CD4-positive, alpha-beta T cell treated with Interleukin-6 for 4 hours (primary cell): ENCODE measurements at places on chromosomes 2 and 18.
A peak's percentile ranks its signal among the peaks of the same experiment; 100 is the strongest.

GRCh38 chr2:19540739-19541525 lies 182.5 kb upstream of the OSR1 start:
- DNase-seq = no peak

GRCh38 chr2:166494140-166494624 lies at the start of gene SCN7A:
TSS of gene SCN7A (minus strand) at chr2:166494249. CDS start at chr2:166477696, 16,553 bp downstream.
- no peak for DNase-seq

GRCh38 chr2:237922641-237923361 lies 44.0 kb upstream of the UBE2F start:
- DNase-seq = peak; percentile 59

GRCh38 chr2:207660994-207661393 lies 35.8 kb upstream of the METTL21A start:
- DNase-seq = no peak

DNA sequence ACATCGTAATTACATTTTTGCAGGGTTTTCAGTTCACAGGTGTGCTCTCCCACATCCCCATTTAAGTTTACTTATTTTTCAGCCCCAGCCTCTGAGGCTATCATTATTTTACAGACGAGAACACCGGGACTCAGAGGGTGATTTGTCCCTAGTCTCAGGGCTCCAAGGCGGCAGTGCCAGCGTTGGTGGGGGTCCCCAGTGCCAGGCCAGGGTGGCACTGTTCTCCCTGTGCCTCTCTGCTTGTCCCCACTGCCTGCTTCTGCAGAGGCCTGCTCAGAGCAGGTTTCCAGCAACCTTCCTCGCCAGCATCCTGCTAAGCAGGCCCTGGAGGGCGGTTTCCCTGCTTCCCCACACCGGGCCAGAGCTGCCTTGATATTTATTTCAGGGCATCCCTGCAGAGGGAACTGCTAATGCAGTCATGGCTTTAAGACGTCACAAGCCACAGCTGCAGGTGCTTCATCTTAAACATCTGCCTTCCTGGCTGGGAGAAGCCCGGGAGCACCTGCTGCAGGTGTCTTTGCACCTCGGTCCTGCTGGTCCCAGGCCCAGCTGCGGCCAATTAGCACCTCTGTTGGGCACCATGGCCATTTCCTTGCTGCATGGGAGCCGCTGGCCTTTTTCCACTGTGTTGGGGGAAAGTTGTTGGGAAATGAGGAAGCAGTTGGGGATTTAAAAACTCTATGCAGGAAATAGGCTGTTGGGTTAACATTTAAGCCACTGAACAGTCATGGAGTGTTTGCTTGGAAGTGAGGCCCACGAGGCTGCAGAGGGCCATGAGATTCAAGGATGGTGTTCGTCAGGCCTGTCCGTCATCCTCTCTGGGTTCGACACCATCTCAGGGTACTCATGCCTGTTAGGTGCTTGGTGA lies 22.8 kb downstream of the HPCAL1 start:
- DNase-seq = no peak

GRCh38 chr2:28642796-28643195 lies 108.8 kb upstream of the PPP1CB start:
- DNase-seq = no peak

GRCh38 chr2:224836263-224836662 lies 120.1 kb upstream of the CCDC195 start:
- DNase-seq = no peak

GRCh38 chr2:25234738-25235137 lies 66.4 kb upstream of the POMC start:
- DNase-seq = no peak

DNA sequence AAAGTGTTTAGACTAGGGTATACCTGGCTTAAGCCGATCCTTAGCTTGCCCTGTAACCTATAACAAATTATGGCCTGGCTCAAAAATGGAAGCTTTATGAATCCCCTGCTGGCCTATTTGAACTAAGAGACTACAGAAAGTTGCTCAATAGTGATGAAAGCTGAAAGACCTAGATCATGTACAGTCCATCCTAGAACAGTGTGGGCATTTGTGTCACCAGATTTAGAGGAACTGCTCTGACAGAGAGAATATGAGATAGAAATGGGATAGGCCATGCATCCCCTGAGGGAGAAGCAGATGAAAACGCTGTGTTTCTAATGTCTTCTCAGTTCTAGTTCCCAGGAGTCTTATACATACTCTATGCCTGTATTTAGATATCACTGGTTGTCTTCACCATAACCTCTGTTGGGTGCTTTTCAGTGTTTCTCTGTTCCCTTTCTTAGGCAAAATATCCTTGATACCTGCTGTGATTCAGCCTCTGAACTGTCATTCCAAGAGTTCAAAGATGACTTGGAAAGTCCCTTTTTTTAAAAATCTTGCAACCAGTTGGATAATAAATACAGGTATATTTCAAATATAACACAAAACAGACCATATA lies 246.9 kb upstream of the SLC39A10 start:
- no peak for DNase-seq

- DNase-seq = no peak
These were observed 6.5 kb downstream of the SULT6B1 start for GRCh38 chr2:37181726-37182684.

DNA sequence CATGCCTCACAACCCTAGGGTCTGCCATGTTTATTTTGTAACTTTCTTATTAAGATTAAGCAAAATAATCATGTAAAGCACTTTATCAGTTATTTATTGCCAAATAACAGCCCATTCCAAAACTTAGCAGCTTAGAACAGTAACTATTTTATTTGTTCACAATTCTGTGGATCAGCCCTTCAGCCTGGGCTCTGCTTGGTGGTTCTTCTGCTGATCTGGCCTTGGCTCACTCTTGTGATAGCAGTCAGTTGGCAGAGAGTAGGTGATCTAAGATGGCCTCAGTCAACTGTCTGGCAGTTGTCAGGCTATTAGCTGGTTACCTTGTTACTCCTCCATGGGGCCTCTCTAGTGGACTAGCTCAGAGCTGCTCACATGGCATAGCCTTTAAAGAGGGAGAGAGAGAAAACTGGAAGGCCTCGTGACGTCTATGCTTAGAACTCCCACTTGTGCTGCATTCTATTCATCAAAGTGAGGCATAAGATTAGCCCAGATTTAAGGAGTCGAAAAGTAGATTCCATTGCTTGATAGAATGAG lies 54.3 kb downstream of the PLCL1 start:
- DNase-seq = no peak

GRCh38 chr18:44569391-44570055 lies 111.2 kb upstream of the SETBP1 start:
- no peak for DNase-seq

GRCh38 chr2:84494070-84494469 lies 22.2 kb upstream of the DNAH6 start:
- no peak for DNase-seq

- DNase-seq = no peak
These were observed 89.5 kb upstream of the ODC1 start for GRCh38 chr2:10537522-10538199.

GRCh38 chr2:178241844-178242551 lies 47.7 kb downstream of the OSBPL6 start:
- no peak for DNase-seq
